Frontal cortex (tissue), 4 donors: ENCODE measurements at places on chromosomes 16 and 17. TPM values are rescaled to one million over a fixed set of nuclear protein-coding genes. Genes with fewer than 3 reads are reported as not detected.

GRCh38 chr16:50906454-50906853 lies 164.6 kb downstream of the CYLD start:
- no peak for DNase-seq

DNA sequence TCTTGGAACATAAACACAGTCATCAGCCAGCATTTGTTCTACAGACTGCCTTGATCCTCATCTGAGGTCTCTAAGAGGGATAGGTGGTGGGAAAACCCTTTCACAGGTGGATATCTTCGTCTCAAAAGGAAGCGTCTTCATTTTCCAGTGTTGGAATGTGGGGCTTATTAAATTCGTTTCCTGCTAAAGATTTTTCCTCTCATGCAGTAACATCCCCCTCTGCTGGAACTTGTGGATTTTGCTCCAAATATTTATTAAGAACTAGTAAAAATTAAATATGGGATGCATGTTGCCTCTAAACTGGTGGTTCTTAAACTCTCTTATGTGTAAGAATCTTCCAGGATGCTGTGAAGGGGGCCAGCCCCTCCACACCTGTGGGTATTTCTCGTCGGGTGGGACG lies 20.1 kb upstream of the MLYCD start:
- DNase-seq: no peak

DNA sequence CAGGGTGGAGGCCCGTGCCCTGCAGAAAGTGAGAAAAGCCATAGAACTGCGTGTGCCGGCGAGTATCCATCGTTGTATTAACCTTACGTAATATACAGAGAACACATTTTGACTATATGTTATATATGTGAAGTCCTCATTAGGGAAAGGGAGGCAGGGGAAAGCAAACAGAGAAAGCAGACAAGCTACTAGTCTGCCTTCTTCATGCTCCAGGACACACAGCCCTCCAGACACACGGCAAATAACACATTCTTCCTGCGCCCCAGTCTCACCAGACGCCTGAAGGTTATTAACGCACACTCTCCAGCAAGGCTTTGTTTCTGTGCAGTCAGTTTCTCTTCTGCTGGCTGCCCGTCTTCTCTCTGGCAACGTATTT lies 28.8 kb downstream of the PRDM7 start:
- DNase-seq: no peak

DNA sequence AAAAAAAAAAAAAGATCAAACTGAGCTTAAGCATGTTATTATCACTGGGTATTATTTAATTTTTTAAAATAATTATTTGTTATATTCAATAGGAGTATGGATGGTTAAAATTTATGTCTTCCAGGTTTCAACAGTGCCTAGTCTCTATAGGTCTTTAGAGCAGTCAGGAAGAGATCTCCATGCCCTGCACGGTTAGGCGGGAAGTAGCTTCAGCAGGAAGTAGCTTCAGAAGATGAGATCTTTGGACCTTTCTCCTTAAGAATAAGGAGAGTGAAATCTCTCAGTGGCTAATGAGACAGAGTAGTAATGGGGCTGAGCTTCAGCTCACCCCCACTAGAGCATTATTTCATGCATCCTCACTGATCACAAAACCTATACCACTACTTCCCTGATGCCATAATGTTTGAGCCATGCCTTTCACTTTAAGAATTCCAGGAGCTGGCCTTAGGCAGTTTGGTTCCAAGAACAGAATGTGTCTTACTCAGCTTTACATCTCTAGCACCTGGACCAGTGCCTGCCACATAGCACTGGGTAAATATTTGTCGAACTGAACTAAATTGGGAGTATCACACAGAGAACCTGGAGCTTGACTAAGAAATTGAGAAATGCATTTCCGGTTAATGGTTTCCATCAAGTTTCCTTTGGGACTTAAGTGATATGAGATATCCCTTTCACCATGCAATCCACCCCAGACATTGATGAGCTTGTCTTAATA lies 43.5 kb downstream of the SCPEP1 start:
- DNase-seq: no peak

DNA sequence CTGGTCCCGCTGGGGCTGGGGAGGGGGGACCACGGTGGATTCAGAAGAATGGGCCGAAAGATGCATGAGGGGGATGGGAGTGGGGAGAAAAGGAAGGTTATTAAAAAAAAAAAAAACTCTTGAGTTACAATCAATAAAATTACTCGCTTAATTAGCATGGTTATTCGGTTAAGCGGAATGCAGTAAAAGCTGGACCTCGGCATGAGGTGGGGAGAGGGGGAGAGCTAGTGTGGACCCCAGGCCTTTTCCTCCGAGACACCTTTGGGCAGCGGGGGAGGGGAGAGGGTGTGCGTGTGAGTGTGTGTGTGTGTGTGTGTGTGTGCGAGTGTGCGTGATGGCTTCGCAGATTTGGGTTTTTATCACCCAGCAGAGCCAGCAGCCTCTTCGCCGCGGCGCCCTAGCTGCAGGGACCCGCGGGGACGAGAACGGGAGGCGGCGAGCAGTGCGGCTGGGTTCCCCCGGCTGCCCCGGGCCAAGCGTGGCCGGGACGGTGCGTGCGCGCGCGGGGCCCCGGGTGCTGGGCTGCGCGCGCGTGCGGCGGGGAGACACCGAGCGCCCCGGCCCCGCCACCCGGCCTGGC lies 3.7 kb downstream of the BAHCC1 start:
- no peak for DNase-seq

- DNase-seq: no peak
Observed at GRCh38 chr17:19418251-19418992, 7.4 kb downstream of the RNF112 start.

GRCh38 chr17:63505341-63505740 lies 17.8 kb upstream of the KCNH6 start:
- DNase-seq: no peak

GRCh38 chr17:68776451-68776850 lies 175.3 kb upstream of the FAM20A start:
- no peak for DNase-seq

GRCh38 chr17:27466743-27467375 lies 10.6 kb downstream of the KSR1 start:
- no peak for DNase-seq

DNA sequence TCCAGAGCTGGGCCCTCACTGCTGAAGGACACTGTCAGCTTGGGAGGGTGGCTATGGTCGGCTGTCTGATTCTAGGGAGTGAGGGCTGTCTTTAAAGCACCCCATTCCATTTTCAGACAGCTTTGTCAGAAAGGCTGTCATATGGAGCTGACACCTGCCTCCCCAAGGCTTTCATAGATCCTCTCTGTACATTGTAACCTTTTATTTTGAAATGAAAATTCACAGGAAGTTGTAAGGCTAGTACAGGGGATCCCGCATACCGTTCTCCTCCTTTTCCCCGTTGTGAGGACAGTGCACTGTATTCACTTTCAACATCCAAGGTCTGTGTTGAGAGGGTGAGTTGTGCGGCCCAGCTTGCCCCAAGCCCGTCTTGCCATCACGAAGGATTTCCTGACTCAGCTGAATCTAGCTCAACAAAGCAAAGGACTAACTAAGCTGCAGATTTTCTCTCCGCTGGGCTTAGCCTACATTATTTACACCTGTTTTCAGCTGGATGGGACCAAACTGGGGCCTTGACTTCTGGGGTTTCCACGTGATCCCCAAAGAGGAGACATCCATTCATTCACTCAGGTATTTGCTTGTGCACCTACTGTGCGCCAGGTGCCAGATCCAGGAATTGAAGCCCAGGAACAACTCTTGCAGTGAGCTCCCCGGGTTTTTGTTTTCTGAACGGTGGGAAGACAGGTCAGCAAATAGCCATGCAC lies 5.2 kb upstream of the TMEM235 start:
- DNase-seq: no peak

DNA sequence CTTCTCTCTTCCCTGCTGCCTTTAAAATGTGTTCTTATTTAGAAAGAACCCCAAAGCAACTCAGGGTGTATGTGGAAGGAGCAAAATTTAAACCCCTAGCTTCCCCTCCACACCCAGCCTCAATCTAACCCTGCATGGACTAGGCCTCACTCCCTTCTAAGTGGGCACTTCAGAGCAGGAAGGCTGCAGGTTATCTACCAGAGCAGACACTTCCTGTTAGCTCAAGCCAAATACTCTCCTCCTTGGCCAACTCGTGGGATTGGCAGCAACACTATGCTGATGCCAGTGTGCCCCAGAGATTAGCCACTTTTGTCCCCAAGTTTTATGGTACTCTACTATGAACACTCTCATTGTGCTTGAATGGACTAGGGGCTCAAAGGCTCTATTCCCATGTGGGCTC lies 35.6 kb downstream of the CCDC42 start:
- DNase-seq: no peak

DNA sequence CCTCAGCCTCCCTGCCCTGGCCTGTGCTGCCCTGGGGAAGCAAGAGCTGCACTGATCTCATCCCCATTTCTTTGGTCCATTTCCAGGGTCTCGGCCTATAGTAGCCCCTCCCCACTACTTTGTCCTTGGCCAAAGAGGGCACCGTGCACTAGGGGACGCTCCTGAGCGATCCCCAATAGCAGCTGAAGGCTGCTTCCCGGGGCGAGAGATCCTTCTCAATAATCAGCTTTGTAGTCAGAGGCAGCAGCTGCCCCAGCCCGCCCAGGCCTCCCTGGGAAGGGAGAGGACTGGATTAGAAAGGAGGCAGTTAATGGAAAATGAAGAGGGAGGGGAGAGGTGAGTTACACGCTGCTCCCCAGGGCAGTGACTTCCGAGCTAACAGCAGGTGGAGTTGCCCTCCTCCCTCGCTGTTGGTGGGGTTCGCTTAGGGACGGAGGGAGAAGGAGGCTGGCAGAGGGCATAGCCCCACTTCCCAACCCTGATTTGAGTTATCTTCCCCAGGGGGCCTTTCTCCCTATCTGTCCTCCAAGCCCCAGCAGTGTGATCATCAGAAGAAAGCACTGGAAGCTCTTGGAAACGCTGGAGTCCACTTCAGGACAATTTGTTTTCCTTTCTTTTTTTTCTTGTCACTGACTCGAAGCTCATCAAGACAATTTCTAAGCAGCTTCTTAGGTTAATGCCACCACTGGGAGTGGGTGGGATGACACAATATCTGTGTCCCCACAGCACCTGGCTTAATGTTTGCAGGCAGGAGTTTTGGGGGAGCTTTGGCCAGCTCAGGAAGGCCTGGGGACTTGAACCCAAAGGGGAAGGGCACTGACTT lies 2.6 kb downstream of the MXRA7 start:
- DNase-seq: no peak

- no peak for DNase-seq
Observed at GRCh38 chr17:58043221-58044181, 36.5 kb upstream of the SRSF1 start.

- no peak for DNase-seq
Observed at GRCh38 chr17:38919316-38920078, 5.9 kb upstream of the LASP1NB start.

GRCh38 chr17:4204710-4205173 lies 59.0 kb downstream of the ANKFY1 start:
- no peak for DNase-seq

DNA sequence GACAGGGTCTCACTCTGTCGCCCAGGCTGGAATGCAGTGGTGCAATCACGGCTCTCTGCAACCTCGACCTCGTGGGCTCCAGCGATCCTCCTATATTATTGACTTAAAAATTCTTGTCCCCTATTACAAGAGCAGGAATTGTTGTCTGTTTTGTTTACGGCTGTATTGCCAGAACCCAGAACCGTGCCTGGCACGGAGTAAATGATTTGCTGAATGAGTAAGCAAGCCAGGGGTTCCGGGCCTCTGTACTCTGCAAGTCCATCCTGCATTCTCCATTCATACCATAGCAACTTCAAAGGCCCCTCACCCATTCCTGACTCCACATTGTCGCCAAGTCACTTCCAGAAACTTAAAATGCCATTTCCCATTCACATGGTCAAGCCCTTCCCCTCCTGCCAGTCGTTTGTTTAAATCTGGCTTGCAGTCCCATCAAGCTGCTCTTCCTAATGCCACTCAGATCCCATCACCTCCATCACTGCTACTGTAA lies 6.9 kb downstream of the ADCY9 start:
- no peak for DNase-seq

- DNase-seq: no peak
Observed at GRCh38 chr16:58435779-58436178, 43.5 kb downstream of the GINS3 start.

- DNase-seq: no peak
Observed at GRCh38 chr17:69637446-69638156, 223.1 kb downstream of the MAP2K6 start.

DNA sequence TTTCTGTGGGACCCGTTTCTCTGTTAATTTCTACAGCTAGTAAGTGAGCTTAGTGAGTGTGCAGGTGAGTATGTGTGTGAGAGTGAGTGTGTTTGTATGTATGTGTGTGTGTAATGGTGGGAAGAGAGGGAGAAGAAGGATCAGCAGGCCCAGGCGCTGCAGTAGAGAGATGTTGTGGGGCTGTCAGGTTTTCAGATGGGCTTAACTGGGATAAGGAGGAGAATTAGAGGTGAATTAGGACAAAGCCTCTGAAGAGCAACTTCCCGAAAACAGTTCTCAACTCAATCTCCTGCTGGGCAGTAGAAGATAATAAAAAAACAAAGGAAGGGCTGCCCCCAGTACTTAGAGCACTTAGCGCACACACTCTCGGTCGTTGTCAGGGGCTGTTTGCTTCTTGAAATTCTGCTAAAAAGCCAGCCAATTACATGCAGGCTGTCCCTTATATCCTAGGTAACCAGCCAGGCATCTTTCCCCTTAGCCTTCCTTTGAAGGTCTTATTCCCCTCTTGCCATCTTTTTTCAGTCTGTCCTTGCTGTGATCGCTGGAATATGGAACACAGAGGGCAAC lies 63.4 kb downstream of the CLEC16A start:
- no peak for DNase-seq

DNA sequence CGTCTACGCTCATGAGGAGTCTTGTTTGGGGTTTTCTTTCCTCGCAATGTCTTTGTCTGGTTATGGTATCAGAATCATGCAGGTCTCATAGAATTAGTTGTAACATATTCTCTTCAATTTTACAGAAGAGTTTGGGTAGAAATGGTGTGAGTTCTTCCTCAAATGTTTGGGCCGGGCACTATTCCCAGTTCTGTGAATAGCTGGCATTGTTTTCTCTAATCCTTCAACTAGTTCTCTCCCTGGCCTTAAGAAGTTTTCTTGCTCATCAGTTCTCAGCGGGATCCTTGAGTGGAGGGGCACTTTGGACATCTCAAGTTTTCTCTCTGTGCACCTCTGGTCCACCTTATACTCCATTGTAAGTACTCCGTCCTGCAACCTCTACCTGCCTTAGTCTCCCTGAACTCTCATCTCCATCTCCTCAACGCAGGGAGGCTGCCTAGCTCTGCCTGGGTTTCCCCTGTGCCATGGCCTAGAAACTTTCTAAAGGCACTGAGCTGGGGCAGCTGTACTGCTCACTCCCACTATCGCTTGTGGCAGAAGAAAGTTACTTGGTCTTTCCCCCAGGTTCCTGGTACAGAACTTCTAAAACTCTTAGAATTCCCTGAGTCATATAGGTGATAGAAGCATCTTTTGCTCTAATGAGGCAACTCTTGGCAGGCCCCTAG lies 16.9 kb downstream of the NSMCE1 start:
- no peak for DNase-seq

The PYY gene
- total RNA-seq: not detected

The EVPLL gene
- total RNA-seq: not detected

The GAS7 gene
- 67.7 TPM for total RNA-seq

The RAB26 gene
- total RNA-seq: 4.1 TPM

The ABI3 gene
- total RNA-seq: 0.41 TPM

The FLYWCH2 gene
- total RNA-seq: 46.5 TPM

The PHB1 gene
- total RNA-seq: 47.7 TPM

The NXPH3 gene
- 7.7 TPM for total RNA-seq
